ENCODE measurements at places on chromosomes 5 and 9. TPM values are rescaled to one million over a fixed set of nuclear protein-coding genes. Genes with fewer than 3 reads are reported as not detected.

- H3K27ac ChIP-seq, result no peak overlapping the region
- peaks cover 14% of the 10 kb centered on the region for H3K4me1 ChIP-seq
- no peak overlapping the region for H3K4me3 ChIP-seq
- DNase-seq, result no peak
These were observed 5.5 kb downstream of the CDC37L1 start for GRCh38 chr9:4684820-4685219.

- peaks cover 13% of the 10 kb centered on the region for H3K4me1 ChIP-seq
- no peak for DNase-seq
- peak overlapping the region; percentile 31 for H3K27ac ChIP-seq
These were observed 100.2 kb downstream of the HINT1 start for GRCh38 chr5:131064669-131065371.

DNA sequence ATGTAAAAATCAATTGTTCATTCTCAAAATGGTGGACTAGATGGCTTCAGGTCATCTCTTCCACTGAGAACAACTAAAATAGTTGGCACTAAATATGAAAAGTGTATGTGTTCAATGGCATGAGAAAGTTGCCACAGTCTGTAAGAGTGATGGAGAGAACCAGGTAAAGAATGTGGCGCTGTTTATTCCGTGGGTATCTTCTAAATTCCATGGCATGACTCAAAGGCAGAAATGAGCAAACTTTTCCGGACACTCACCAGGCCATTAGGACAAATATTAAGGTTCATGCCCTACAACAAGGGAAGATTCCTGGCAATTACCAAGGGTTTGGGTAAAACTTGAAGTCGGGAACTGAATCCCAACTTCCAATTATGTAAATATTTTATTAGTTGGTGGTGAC lies 825.4 kb upstream of the CDH6 start:
- H3K4me1 ChIP-seq, result no peaks in the 10 kb centered on the region
- no peak overlapping the region for H3K4me3 ChIP-seq
- DNase-seq, result no peak
- no peaks in the 10 kb centered on the region for H3K36me3 ChIP-seq
- H3K27me3 ChIP-seq, result no peaks in the 10 kb centered on the region

DNA sequence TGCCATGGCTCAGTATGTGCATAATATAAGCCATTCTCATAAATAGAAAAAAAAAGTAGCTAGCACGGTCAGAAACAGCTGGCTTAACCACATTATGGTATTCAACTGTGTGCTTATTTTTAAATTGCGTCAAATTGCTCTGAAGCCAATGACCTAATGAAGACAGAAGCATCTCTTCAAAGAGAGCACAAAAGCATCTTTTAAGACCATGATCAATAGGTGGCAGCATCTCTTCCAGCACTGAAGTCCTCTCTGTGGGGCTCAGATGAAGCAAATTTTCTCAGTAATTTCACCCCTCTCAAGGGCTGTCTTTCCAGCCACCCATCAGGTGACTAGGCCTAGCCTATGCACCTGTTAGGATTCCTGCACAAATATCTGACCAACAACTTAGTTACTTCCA lies 251.4 kb downstream of the GLIS3 start:
- H3K27me3 ChIP-seq, result no peaks in the 10 kb centered on the region
- H3K36me3 ChIP-seq, result no peaks in the 10 kb centered on the region
- DNase-seq, result no peak

ENTPD2 gene
- not detected for total RNA-seq
